CD4-positive, alpha-beta T cell treated with Interleukin-4 for 1 hour (primary cell): ENCODE measurements at places on chromosomes 2 and 18.

DNA sequence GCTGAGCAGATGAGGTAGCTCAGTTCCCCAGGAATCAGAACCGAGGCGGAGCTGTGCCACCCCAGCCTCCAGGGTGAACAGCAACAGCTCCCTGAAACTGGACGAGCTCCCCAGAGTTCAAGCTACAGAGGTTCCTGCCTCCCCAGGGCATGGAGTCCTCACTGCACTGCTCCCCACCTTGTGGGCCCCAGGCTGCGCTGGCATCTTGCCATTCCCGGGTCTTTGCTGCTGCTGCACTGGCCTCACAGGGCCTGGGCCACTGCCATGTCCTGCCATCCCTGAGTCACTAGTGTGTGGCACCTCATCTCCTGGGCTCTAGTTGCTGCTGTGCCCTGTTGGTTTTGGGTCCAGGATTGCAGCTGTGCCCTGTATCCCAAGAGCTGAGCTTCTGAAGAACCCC is 166.9 kb downstream of the SNTG2 start:
- DNase-seq = no peak

GRCh38 chr18:48031641-48032040 is 101.2 kb upstream of the SMAD2 start:
- no peak for DNase-seq

DNA sequence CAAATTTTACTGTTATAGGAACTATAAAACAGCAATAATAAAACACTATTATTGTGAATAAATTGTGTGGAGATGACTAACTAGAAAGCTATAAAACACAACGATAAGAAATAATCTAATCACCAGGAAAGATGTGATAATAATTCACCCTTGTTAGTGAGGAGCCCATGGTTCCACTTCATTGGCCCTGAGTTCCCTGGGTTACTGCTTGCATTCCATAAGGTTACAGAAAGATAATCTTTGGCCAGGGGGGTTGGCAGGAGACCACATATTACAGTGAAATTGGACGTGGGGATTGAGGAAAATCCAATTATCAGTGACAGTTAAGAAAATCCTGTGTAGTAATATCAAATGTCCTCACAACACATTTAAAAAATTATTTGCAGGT is 2.5 kb upstream of the CPO start:
- DNase-seq = no peak

GRCh38 chr2:36824273-36824672 is 127.8 kb downstream of the VIT start:
- no peak for DNase-seq

DNA sequence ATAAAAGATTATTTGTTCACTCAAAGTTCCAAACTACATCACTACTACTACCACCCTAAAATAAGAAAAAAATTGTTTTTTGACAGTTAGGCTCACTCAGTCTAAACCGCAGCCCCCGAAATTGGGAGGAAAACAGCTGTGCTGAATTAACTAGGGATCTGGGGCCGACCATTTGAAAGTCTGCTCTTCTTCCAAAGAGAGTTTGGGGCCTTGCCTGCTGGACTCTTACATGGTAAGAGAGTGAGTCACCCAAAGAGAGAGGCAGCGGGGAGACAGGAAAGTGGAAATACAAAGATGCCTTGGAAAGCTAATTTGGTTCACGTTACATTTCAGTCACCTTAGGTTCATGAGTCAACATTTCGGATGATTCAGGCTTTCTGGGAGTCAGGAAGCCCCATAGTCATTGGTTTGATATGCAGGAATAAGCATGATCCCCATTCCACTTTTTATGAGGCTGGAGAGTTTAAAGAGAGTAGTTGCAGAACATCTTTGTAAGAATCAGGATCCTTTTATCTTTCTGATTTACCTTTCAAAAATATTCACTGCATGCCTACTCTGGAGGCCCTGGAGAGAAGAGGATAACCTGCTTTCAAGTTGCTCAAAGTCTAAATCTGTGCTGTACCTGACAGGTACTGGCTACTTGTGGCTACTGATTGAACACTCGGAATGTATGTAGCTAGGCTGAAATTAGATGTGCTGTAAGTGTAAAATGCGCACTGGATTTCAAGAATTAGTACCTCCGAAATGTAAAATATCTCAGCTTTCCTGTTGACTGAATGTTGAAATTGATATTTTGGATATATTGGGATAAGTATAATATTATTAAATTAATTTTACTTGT is 995 bp upstream of the RTN4 start:
- peak; percentile 61 for DNase-seq

GRCh38 chr2:54652540-54652939 is 70.9 kb upstream of the EML6 start:
- DNase-seq = no peak

- DNase-seq = no peak
These were observed 189.2 kb downstream of the LAMA1 start for GRCh38 chr18:6928359-6928758.

DNA sequence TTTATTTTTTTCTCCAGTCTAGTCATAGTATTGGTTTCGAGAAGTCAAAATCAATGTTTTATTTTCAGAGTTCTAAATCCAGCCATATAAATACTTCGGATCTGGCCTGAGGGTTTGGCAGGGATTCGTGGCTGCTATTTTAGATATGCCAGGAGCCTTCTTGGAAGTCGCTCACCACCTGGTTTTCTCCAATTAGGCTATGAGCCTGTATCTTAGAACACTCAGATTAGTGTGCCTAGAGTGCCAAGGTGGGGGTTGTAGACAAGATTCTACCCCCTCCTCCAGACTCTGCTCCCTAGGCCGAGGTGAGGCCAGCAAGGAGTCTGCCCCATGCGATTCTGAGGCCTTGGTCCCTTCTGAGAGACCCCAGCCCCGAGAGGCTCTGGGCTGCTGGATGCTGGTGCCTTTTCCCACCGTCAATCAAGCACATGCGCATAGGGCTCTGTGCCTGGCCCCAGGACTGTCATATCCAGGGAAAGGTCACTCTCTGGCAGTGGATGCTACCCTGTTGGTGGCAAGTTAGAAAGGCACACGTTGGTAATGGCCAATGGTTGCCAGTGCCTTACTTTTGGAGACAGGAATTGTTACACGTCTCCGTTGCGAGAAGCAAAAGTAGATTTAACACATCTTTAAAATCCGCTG is 197.1 kb downstream of the AGAP1 start:
- DNase-seq = no peak

DNA sequence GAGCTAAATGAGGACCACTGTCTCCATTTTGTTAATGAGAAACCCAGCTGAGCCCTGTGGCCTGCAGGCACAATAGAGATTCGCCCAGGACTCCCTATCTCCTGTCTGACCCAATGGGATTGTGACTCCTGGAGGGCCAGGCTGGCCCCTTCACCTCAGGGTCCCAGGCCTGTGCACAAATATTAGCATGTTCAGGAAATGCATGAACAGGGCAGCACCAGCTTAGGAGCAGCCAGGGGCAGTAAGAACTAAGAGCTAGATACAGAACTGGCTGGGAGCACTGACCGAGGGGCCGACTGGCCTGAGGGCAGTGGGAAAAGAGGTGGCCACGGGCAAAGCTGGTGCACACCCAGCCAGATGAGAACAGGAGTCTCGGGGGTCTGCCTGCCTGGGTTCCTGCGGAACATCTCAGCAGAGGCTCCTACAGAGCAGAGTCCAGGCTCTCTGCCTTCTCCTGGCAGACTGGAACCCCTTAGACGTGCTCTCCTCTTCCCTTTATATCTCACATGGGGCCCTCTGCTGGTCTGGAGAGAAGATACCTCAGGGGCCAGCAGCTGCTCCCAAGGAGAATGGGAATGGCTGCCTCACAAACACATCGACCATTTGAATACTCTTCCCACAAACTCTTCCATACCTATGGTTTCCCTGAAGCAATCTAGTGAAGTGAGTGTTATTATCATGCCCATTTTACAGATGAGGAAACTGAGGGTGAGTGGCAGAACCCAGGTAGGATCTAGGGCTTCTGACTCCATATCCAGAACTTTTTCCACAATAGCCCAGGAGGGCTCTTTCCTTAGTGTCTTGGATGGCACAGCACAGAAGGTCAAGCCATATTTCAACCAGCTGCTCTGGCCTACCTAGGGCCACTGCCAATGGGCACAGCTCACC is 77.6 kb upstream of the OTOF start:
- no peak for DNase-seq

DNA sequence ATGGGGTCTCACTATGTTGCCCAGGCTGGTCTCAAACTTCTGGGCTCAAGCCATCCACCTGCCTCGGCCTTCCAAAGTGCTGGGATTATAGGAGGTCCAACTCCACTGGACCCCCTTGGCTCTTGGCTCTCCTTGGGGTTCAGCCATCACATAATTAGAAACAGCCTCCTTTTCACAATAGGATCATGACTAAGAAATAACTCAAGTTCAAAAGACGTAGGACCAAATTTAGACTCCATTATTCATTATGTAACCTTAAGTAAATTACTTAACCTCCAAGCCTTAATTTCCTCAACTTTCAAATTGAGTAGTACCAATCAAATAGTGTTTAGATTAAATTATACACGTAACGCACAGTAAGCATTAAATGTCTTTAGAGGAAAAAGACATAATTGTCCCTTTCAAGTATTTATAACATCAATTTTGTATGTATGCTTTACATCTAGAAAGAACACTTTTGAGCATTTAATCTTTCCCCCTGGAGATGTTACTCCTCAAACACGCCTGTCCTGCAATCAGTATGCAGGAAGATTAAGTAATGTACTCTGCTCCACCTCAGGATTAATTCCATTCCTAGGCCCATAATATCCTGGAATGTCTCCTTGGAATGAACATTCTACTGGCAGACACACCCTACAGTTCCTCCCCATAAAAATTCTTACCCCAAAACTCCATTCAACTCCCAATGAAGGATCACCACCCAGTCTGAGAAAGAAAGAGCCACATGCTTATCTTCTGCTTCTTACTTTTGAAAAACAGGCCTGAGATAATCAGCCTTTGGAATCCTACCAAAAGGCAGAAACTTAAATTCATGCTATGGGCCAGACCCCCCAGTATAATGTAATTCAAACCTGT is 49.1 kb downstream of the COBLL1 start:
- DNase-seq = no peak

DNA sequence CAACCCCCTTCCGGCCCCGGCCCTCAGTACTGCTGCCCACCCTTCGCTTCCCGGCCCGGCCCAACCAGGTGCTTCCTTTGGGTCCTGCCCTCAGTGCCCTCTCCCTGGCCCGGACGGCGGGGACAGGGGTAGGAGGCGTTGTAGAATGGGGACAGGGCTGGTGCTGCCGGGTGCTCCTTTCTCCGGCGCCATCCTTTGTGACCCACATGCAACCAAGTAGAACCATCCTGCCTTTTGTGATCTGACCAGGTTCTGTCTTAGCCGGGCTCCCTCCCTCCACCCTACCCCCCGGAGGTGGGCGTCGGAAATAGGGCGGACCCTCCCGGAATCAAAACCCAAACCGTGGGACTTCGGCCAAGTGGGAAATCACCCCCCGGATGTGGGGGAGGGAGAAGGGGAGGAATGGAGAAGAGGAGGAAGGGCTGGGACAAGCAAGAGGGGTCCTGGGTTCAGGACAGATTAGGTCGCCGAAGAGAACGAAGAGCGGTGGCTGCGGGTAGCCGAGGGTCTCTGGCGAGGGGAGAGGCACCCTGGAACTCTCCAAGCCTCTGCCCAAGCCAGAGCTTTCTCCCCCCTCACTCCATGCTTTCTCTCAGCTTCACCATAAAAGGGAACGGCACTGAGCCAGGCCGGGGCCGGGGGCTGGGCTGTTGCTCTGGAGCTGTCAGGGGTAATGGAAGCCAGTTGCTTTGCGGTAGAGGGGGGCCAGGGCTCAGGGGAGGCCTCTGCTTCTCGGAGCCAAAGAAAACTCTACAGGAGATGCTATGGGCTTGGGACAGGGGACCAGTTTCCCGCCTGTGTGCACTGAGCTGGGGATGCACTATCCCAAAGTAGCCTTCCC is 756 bp upstream of the OST4 start:
- DNase-seq = peak; percentile 34

DNA sequence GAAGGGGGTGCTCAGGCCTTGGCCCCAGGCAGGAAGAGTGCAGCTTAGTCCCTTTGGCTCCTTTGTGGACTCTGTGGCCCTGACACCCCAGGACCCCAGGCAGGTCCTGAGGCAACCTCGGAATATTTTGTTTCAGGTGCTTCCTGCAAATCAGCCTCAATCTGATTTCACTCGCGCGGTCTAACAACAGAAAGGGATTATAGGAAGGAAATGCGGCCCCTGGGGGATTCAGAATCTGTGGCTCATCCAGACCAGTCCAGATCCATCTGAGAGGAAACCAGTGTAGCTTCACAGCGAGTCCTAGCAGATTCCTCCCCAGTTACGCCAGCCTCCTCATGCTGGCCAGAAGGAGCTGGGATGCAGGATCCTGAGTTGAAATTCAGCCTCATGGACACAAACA is 59.5 kb upstream of the YWHAQ start:
- DNase-seq = no peak

- peak; percentile 49 for DNase-seq
These were observed 37.5 kb downstream of the SNED1 start for GRCh38 chr2:241035818-241036396.

- DNase-seq = no peak
These were observed 134.3 kb upstream of the DSEL start for GRCh38 chr18:67650686-67651385.

DNA sequence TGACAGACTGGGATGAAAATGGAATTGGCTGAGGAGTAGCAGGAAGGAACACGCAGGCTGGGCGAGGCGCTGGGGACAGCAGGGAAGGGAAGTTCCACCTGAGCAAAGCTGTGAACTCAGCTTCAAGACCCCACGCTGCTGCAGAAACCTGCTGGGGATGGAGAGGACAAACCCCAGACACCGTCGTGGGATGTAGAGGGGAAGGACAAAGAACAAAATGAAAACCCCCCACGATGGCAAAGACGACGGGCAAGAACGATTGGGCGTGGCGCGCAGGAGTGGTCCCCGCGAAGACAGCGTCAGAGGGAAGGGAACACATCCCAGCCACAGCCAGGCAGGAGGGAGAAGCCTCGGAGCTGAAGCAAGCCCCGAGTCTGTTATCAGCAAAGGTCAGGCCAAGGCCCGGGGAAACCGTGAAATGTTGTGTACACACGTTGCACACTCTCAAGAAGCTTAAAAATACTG is 222.9 kb downstream of the NDUFA10 start:
- no peak for DNase-seq

DNA sequence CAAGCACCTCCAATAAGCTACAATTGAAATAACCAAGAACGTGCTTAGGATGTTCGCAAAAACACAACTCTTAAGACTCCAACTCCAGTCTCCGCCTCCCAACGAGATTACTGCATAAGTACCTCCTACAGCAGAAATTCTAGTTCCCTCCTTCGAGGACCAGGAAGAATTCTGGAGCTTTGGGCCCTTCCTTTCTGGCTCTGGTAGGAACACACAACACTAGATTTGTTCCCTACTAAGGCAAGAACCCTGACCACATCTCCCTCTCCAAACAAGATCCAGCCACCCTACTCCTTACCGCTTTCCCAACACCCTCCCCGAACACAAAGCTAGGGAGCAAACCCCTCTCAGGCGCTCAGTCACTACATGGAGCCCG is 721 bp downstream of the ADAM17 start:
- DNase-seq = peak; percentile 42

GRCh38 chr2:79446313-79446712 is 66.5 kb upstream of the CTNNA2 start:
- no peak for DNase-seq

DNA sequence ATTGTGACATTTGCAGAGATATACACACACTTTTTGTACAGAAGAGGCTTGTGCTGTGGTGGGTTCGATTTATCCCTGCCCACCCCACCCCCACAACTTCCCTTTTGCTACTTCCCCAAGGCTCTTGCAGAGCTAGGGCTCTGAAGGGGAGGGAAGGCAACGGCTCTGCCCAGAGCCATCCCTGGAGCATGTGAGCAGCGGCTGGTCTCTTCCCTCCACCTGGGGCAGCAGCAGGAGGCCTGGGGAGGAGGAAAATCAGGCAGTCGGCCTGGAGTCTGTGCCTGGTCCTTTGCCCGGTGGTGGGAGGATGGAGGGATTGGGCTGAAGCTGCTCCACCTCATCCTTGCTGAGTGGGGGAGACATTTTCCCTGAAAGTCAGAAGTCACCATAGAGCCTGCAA is 40.0 kb downstream of the STEAP3 start:
- no peak for DNase-seq
